Upper lobe of left lung (tissue), 6 donors: ENCODE measurements at places on chromosomes 1 and 21. TPM values are rescaled to one million over a fixed set of nuclear protein-coding genes. Genes with fewer than 3 reads are reported as not detected.
A peak's percentile ranks its signal among the peaks of the same experiment; 100 is the strongest.

DNA sequence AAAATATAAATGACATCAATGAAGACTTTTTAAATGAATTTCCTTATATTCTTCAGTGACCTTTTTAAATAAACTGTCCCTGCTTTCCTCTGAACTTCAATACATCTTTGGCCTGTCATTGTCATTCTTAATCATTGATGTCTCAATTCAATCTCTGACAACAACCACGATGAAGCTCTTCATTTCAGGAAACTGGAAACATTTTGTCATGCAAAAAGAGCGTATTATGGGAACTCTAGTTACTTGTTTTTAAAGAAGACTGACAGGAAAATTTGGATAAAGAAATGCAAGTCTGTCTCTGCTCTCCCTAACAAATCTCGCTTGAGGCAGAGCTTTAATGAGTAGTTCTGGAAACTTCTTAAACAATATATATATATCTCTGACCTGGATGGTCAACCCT lies 535.8 kb upstream of the ADGRL2 start:
- no peak for DNase-seq

GRCh38 chr1:162229549-162229948 lies 147.1 kb downstream of the SPATA46 start:
- DNase-seq, result no peak

GRCh38 chr1:217040711-217041455 lies 317.7 kb upstream of the ESRRG start:
- DNase-seq, result no peak

DNA sequence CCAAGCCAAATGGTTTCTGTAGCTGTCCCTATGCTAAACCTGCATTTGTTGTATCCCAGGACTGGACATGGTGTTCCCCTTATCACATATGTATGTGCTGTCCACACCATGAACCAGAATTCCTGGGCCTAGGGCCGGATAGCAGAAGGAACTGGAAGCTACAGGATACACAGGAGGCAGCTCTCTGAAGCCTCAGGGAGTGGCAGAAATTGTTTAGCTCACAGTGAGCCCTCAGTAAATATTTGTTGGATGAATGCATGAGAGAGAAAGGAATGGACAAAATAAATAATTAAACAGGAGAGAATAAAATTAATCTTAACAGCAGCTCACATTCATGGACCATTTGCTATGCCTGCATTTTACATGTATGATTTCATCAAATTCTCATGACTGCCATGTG lies 2.1 kb downstream of the NIPAL3 start:
- no peak for DNase-seq

DNA sequence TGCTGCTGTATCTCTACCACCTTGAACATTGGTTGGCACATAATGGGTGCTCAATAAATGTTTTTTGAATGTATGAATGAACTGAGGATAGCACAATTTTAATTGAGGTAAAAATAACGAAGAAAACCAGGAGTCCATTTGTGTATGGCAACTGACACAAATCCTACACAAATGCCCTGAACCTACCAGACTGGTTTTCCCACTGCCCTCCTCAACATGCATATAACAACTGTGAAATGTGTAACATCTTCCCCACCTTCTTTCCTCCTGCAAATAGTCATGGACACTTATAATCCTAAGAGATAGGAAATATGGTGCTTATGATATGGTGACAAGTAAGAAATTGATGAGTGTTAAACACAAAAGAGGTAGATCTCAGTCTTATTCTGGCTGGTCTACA lies 9.9 kb upstream of the LMO4 start:
- DNase-seq, result no peak

DNA sequence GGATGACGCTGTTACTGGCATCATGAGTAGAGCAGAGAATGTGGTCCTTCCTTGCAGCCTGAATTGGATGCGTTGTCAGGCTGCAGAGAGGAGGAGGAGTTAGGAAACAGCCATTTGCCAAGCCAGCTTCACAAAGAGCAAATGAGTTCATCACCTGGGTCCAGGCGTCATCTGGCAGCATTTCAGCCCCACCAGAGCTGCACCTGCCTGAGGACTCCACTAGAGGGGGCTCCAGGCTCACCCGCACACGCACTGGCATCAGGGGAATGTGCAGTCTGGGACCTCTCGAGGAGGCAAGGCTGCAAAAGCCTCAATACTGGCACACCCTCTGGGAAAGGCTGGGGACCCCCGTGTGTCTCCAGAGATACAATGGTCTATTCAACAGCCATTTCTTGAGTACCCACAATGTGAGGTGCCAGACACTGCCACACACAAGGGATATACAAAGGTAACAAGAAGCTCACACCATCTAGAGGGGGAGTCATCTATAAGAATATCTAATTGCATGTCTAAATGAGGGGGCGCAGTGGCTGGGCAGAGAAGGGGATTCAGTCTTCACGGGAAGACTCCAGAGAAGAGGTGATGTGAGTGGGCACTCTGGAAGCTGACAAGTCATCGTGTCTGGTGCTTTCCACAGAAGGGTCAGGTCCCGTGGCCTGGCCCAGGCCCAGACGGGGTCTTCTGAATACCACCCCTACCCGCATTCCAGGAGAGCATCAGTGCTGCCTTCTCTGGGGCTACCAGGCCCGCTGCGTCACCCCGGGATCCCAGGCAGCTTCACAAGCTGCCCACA lies 53.5 kb upstream of the CNTN2 start:
- peak; percentile 69 for DNase-seq

- DNase-seq, result no peak
These were observed 5.7 kb downstream of the KCNN3 start for GRCh38 chr1:154864189-154864975.

GRCh38 chr21:18275781-18276180 lies 31.1 kb downstream of the CHODL start:
- no peak for DNase-seq

- no peak for DNase-seq
These were observed 83.2 kb downstream of the PLXNA2 start for GRCh38 chr1:208161005-208161404.

DNA sequence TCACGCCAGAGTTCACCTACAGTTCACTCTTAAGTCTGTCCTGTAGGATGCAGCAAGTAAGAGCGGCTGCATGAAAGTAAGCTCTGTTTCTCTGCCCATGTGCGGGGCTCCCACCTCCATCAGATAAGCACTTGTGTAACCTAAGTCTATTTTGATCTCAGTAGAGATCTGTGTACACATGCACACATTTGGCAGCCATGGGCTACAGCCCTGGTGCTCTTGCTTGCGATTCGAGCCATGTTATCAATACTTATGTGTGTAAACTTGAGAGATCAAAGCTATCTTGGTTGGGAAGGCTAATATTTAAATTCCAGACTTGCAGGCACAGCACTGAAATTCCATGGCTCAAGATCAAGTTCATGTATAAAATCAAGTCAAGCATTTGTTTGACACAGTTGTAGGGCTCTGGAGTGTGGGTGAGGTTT lies 244.7 kb upstream of the FGGY start:
- no peak for DNase-seq

- DNase-seq, result no peak
These were observed 70.2 kb downstream of the BACH1 start for GRCh38 chr21:29368906-29369305.

DNA sequence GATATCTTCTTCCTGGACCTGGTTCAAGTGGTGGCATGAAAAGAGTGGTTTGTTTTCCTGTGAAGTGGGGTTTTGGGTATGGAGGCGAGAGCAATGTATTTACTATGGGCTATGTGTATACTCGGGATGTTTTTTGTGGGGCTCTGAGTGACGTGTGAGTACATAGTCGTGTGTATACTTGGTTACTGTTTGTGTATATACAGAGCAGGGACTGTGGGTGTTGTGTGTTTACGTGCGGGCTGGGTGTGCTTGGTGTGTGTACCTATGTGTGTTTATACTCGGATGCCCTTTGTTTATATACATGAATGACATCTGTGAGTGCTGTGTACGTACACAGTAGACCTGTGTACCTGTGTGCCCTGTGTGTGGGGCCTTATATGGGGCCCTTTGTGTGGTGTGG lies 50.0 kb downstream of the YARS1 start:
- DNase-seq, result no peak

DNA sequence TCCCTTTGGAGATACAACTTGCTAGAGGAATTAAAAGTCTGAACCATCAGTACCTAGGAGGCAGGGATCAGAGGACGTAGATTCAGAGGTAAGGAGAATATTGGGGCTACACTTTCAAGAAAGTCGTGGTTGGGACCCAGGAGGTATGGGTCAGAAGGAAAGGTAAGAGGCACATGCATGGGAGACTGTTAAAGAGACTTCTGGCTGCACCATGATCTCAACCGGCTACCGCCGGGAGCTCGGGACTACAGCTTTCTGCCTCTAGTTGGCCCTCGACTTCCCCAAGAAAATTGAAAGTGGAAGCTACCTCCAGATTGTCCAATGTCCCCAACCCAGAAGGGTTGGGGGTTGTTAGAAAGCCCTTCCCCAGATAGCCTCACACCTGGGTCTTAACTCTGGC lies 355.7 kb upstream of the TMPRSS15 start:
- DNase-seq, result no peak

- DNase-seq, result no peak
These were observed 919 bp upstream of the CELSR2 start for GRCh38 chr1:109248444-109248796.

- no peak for DNase-seq
These were observed 101.1 kb downstream of the ADARB1 start for GRCh38 chr21:45175326-45176095.

- no peak for DNase-seq
These were observed 2.0 kb upstream of the TNFSF18 start for GRCh38 chr1:173052681-173053196.

GRCh38 chr1:199082778-199083389 lies 444.0 kb downstream of the PTPRC start:
- DNase-seq, result no peak

- no peak for DNase-seq
These were observed 30.3 kb downstream of the SSBP3 start for GRCh38 chr1:54375712-54376429.

DNA sequence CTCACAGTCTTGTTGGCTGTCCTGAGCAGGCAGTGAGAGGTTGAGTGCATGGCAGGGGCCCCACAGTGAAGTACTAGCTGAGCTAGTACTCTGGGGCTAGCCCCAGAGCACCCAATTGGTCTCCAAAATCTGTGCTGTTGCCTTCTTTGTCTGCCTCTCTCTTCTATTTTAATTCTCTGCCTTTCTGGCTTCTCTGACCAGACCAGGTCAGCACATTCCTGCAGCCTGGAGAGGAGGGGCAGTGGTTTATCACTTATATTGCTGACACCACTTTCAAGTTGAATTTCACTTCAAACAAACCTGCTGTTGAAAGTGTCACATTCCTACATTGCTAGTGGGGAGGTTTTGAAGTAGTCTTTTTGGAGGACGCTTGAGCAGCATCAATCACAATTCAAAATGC lies 628.7 kb downstream of the PTPRU start:
- no peak for DNase-seq

DNA sequence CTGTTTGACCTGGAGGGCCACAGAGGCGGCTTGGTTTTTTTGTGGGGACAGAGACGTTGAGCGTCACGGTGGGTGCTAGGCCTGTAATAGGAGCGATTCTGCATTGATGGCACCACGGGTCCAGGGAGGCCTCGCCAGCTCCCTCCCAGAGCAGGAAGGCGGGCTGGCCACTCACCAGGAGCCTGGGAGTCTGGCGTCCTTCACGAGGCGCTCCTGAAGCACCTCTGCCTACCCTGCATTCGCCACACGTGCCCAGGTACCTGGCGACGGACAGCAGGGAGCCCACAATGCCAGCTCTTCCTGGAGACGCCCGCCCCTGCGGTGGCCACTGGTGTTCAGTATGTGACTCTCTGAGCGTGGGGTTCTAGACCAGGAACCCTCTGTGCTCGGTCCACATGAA lies 69.9 kb upstream of the TRAPPC10 start:
- peak; percentile 62 for DNase-seq

DNA sequence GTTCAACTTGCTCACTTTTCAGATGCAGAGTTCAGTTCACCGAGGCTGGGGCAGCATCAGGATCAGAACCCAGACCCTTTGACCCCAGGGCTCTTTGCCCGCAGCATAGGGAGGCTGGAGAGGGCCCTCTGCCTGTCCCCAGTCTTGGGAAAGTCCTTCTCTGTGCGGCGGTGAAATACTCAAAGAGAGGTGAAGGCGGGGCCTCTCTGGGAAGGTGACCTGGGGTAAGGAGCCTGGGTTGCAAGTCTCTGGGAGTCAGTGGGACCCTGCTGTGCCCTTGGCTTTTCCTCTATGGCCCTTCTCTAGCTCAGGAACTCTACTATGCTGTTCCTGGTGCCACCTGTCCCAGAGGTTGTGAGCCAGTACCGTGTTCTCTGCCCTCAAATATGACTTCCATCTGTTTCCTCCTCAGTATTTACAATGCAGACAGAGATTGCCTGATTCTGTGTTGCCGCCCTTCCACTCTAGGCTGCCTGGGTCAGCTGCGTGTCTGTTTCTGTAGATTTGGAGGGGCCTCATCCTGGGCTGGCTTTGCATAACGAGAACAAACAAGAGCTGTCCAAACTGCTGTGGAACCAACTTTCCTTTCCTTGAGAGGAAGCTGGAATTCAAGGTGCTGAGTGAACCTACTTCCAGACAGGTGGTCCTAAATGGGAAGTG lies 18.7 kb upstream of the ZBTB21 start:
- no peak for DNase-seq

GRCh38 chr1:34362949-34363348 lies 186.2 kb downstream of the C1orf94 start:
- DNase-seq, result no peak

DNA sequence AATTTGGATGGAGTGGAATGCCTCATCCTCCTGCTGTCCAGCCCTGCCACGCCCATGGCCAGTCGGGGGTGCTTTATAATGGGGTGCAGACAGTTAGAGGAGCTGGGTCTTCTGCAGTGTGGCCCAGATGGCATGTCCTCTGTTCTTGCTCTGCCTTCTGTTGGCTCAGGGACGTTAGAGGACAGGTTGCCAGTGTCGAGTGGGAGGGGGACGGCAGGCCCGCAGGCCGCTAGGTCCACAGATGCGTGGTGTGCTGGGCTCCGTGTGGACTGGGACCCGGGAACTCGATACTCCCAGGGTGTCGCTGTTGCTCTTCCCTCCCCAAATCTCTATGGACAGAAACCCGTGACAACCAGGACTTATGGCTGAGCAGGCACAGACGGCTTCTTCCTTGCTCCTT lies 33.3 kb downstream of the SIM2 start:
- DNase-seq, result peak; percentile 5

- DNase-seq, result no peak
These were observed 85.2 kb upstream of the PPM1J start for GRCh38 chr1:112800289-112800688.

DNA sequence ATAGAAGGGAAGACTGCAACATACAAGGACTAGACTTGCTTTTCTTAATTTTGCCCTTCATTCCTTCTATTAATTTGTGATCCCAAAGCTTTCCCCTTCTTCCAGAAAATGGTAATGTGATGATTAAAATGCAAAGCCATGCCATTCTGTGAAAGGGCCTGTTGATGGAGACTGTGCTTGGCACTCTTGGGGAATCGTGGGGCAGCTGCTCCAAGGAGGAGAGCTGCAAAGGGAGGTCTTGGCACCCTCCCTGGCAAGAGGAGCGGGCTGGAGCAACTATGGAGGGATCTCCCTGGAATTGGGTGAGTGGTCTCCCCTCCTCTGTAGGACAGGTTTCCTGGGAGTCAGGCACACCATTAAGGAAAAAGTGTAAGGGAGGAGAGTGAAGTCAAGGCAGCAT lies 16.6 kb downstream of the CACNA1S start:
- DNase-seq, result no peak

Gene FOXO6
- total RNA-seq, result 1.0 TPM

Gene SYNJ1
- 16.5 TPM for total RNA-seq

Gene MACF1
- 359 TPM for total RNA-seq

Gene CATSPERE
- total RNA-seq, result 1.4 TPM

Gene KLF17
- total RNA-seq, result not detected

Gene SLC2A5
- total RNA-seq, result 2.3 TPM

Gene MYOM3
- total RNA-seq, result not detected

Gene SELENON
- 76.9 TPM for total RNA-seq

Gene FUBP1
- total RNA-seq, result 86.6 TPM

Gene AGT
- total RNA-seq, result 2.0 TPM

Gene PAX7
- not detected for total RNA-seq

Gene CNIH3
- total RNA-seq, result 2.0 TPM

Gene SLC1A7
- 0.37 TPM for total RNA-seq

Gene TMOD4
- total RNA-seq, result not detected
